ENCODE measurements at places on chromosomes 4 and X.

GRCh38 chr4:53100501-53101190, 238.5 kb downstream of the RASL11B start:
- DNase-seq, result no peak

DNA sequence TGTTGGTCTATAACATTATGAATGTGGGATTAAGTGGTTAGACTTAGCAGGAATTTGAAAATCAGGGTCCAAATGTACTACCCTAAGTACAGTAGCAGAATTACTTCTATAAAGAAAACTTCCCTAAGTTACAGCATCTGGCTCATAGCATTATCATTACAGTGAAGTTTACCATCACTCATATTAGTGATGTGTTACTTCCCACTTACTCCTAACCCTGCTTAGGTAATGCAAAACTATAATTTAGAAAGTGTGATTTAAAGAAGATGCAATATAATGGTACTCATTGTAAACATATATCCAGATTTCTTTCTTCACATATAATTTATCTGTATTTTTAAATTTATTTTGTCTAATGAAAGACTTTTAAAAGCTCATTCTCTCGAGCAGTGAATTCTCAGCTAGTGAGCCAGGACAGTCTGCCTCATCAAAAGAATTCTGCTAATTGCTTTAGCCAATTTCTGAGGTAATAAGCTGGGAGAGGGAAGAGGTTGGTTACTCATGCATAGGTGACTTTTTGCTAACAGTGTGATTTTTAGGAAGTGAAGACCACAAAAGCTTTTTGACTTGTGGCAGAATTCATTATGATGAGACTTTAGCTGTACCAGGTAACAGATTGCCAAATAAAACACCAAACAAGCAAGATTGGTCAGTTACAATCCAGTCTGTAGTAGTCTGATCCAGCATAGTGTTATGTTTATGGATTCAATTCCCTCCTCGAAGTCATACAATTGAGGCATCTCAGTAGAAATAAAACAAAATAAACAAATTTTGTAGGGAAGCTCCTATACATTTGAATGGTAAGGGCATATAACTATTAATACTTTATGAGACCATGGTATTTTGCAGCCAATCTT, 21.0 kb downstream of the PLS3 start:
- no peak for DNase-seq

GRCh38 chr4:16676230-16676770, 222.1 kb downstream of the LDB2 start:
- no peak for DNase-seq

DNA sequence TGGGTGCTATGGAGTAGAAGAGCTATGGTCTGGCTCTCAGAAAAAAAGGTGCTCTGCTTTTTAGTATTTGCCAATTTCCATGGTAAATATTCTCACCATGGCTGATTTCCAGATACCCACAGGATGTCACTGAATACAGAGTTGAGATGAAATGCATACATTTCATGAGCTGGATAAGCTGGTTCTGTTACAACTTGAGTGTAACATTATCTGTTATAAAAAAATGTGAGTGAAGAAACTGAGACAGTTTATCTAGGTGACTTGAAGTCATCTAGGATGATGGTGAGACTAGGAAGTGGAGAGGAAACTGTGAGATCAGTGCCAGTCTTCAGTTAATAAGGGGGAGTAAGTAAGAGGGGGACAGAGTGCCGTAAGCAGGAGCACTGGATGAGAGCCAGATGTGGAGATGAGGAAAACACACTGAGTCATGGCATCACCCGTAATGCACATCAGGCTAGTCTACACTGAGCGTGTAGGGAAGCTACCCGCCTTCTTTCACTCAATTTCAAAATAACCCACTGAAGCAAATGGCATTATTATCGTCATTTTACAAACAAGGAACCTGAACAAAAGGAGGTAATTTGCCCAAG, 5.0 kb downstream of the HPSE start:
- DNase-seq, result no peak

GRCh38 chr4:8035371-8035780, 95.7 kb upstream of the AFAP1 start:
- DNase-seq, result no peak

- DNase-seq, result no peak
These were observed 18.4 kb downstream of the IQSEC2 start for GRCh38 chrX:53262918-53263394.

GRCh38 chr4:187157380-187157958, 433.8 kb upstream of the FAT1 start:
- DNase-seq, result no peak

DNA sequence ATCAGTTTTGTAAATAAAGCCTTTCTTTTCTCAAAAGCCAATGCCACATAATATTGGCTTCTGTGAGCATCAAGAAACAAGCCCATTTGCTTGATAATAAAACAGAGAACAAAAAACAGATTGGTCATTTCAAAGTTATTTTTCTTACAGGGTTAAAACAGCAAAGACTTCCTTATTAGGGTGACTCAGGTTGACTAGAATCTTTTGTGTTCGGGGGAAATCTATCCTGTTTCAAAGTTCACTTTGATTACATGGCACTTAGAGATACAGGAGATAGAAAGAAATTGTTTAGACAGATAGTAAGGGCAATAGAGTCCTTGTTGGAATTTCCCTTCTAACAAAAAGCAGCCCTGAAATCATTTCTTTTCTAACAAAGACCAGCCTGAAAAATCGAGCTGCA, 170.0 kb upstream of the GLRA2 start:
- no peak for DNase-seq

DNA sequence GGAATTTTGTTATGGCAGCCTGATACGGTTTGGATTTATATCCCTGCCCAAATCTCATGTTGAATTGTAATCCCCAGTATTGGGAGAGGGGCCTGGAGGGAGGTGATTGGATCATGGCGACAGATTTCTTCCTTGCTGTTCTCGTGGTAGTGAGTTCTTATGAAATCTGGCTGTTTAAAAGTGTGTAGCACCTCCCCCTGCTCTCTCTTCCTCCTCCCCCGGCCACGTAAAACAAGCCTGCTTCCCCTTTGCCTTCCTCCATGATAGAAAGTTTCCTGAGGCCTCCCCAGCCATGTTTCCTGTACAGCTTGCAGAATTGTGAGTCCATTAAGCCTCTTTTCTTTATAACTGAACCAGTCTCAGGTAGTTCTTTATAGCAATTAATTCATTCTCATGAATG, 37.9 kb downstream of the SUPT20HL2 start:
- DNase-seq, result no peak
